ENCODE measurements at places on chromosomes 2 and 18.
A peak's percentile ranks its signal among the peaks of the same experiment; 100 is the strongest.

GRCh38 chr2:85421260-85422071, 3.0 kb downstream of the SH2D6 start:
- DNase-seq, result no peak

DNA sequence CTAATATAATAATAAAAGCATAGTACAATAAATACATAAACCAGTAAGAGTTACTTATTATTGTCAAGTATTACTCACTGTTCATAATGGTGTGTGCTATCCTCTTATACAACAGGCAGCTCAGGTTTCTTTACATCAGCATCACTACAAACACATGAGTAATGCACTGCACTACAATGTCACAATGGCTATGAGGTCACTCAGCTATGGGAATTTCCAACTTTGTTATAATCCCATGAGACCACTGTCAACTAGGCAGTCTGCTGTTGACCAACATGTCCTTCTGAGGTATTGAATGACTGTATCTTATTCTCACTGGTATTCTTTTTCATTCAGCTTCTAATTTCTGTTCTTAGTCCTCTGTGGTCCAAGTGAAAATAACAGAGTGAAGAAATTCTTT, 250.4 kb upstream of the DSEL start:
- no peak for DNase-seq

- no peak for DNase-seq
Observed at GRCh38 chr2:134167015-134167414, 86.9 kb upstream of the MGAT5 start.

GRCh38 chr2:148978706-148979105, 59.8 kb upstream of the LYPD6B start:
- DNase-seq, result no peak

GRCh38 chr18:12254136-12254819, at the start of gene CIDEA:
Gene CIDEA, plus strand, starts transcription at chr18:12254361. Its CDS starts 23 bp downstream, at chr18:12254384.
- peak; percentile 84 for DNase-seq

GRCh38 chr2:17171446-17172049, 346.7 kb downstream of the RAD51AP2 start:
- DNase-seq, result peak; percentile 86

DNA sequence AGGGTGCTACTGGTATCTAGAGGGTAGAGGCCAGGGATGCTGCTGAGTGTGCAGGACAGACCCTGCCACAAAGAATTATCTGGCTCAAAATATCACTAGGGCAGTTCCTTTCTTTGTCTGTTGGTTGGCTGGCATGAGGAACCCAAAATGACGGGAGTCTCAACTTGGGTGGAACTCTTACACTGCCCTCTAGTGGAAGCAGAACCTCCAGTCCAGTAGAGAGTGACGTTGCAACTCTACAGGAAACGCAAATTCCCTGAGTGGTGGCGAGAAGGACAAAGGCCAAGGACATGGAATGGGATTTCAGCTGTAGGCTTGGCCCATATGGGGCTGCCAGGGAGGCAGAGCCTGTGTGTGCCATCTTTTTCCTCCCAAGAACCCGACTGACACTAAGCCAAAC, 47.1 kb downstream of the COPS8 start:
- no peak for DNase-seq

- no peak for DNase-seq
Observed at GRCh38 chr2:44171018-44171417, 2.3 kb downstream of the PPM1B start.

GRCh38 chr2:225276207-225276606, 123.3 kb upstream of the NYAP2 start:
- no peak for DNase-seq

- DNase-seq, result no peak
Observed at GRCh38 chr2:12543978-12544558, 172.7 kb upstream of the TRIB2 start.

GRCh38 chr2:240624011-240624949, 1.0 kb upstream of the GPR35 start:
- DNase-seq, result no peak

DNA sequence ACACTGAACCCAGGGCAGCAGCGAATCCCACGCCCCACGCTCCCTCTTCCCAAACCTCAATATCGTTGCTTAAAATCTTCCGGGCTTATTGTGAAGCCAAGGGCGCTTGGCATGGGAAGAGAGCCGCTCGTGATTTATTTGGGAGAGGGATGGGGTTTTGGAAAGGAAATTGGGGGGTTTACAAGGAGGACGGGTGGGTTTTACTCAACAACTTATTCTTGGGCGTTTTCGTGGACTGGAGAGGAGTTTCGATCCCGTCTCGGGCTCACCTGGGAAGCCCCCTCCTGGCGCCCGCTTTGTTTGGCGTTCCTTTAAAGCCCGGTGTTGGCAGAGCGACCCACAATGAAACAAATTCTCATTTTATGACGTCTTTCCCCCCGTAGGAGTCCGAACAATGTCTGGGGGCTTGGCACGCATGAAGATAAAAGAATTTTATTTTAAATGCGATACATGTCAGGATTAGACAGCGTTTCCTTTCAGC, 135.3 kb downstream of the INSIG2 start:
- DNase-seq, result peak; percentile 49

DNA sequence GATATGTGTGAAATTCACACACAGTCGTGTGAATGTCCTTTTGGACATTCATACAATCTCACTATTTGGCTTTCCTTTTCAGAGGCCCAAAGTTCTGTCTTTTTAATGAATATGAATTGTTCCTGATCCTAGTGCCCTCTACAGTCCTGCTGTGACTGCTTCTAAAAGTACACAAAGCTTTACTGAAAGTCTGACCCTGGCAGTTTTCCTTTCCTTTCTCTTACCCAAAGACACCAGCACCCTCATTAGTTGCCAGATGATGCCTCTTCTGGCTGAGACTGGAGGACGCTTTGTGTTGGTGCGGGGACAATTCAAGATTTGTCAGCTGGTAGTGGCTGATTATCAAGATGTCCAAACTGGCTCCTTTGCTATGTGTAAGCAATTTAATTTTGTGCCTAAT, 81.8 kb upstream of the CDCA7 start:
- DNase-seq, result no peak

DNA sequence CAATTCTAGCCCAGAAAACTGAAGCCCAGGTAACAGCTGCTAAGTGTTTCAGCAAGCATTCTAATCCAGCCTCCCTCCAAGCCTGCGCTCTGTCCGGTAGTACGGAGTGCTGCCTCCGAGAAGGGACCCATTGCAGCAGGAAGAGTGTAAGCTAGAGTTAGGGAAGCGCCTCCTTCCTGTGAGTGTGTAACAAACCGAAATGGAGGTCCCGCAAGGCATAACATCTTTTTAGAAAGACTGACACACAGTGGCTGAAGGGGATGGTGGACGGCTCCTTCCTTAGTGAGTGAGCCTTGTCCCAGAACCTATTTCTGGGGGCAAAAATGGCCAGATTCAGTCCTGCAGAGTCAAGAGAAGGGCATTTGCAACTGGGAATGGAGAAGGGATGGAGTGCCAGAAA, 12.2 kb downstream of the PKDCC start:
- no peak for DNase-seq

- no peak for DNase-seq
Observed at GRCh38 chr2:36834731-36835524, 131.4 kb downstream of the STRN start.

DNA sequence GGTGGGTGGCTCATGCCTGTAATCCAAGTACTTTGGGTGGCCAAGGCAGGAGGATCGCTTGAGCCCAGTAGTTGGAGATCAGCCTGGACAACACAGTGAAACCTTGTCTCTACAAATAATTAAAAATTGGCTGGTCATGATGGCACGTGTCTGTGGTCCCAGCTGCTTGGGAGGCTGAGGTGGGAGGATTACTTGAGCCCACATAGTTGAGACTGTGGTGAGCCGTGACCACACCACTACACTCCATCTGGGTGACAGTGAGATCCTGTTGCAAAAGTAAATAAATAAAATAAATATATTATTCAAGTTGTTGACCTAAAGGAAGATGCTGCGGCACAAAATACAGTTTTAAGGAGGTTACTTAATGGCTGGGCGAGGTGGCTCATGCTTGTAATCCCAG, 72.7 kb downstream of the LAMA3 start:
- DNase-seq, result no peak
